Renal cortex interstitium (tissue), 15 donors: ENCODE measurements at places on chromosomes 5 and 9. TPM values are rescaled to one million over a fixed set of nuclear protein-coding genes. Genes with fewer than 3 reads are reported as not detected.

DNA sequence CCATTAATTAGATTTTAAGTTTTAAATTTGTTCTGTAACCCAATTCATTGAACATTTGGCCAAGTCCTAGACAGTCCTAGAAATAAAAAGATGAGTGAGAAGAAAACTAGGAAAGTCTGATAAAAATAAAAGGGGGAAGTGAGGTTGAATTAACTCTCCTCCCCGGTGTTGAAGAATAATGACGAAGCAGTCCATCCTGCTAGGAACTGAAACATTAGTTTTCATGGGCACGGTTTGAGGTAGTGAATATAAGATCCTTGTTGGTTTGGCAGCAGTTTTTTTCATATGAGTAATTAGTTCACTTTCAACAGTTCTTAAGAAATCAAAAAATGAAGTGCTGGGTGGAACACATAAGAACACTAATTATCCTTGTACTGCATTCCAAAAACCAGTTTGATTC lies 103.1 kb downstream of the MTREX start:
- no peak for DNase-seq

- DNase-seq, result no peak
These were observed 59.8 kb upstream of the RPL26L1 start for GRCh38 chr5:172899436-172899835.

GRCh38 chr5:97544678-97545077 lies 361.6 kb upstream of the RIOK2 start:
- DNase-seq, result no peak

GRCh38 chr9:115439641-115440040 lies 321.7 kb upstream of the TNC start:
- no peak for DNase-seq

DNA sequence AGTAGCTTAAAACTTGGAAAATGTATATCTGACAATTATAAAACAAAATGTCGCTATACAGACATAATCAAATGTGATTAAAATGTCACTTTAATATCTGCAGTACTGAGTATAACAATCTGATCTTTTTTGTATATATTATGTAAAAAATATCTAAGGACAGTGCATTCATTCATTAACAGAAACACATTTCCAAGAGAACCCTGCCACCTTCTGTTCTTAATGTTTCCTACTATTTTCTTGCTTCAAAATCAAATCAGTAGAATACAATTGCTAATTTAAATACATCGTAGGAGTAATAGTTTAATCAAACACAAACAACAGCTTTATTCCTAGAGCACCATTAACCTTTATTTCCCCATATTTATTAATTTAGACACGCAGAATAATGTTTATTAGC lies 142.6 kb upstream of the ST8SIA4 start:
- DNase-seq, result no peak

DNA sequence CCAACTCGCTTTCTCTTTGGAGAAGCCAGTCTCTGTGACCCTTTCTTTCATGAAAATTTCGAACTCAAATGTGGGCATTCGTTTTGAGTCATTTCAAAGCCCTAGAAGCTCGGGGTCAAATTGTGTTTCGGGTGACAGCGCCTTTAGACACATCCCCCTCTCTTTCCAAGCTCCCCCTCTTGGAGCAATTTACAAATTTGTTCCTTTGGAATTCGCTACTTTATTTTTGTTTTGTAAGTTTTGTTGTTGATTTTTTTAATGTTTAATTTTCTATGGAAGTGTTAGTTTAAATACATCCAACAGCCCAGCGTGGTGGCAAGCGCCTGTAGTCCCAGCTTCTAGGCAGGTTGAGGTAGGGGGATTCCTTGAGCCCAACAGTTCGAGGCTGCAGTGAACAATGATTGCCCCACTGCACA lies 4.6 kb upstream of the BARX1 start:
- no peak for DNase-seq

DNA sequence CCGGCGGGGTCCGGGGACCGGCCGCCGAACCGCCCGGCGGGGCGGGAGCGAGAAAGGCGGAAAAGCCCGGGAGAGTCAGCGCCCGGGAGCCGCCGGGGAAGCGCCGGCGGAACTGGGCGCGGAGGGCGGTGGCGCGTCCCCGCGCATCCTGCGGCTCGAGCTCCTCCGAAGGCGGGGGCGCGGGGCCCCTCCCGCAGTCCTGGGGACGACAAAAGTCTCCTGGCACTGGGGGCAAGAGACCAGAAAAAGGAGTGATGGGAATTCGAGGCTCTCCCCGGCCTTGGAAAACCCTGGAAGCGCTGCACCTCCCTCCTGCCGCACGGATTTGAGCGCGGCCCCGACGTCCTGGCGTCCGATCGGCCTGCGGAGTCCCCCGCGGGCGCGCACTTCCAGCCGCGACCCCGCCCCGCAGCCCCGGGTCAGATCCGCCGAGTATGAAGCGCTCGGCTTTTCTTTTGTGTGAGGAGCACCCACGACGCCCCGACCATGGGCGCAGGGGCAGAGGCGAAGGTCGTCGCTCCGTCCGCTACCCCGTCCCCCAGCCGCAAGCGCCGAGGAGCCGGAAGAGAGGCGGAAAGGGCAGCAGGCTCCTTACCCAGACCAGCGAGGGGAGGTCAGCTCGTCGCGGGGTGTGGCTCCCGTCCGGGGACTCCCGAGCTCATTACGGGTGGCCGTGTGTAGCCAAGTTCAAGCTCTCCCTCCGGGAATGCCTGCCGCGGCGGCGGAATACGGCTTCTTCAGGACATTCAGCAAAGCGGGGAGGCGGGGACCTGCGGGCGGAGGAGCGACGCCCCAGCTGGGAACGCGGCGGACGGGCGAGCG lies at the start of gene EPB41L4A:
Gene EPB41L4A (minus strand): TSS at position 114 of the 822 bp plus-strand sequence. CDS start 238 bp downstream, outside the sequence.
- no peak for DNase-seq

DNA sequence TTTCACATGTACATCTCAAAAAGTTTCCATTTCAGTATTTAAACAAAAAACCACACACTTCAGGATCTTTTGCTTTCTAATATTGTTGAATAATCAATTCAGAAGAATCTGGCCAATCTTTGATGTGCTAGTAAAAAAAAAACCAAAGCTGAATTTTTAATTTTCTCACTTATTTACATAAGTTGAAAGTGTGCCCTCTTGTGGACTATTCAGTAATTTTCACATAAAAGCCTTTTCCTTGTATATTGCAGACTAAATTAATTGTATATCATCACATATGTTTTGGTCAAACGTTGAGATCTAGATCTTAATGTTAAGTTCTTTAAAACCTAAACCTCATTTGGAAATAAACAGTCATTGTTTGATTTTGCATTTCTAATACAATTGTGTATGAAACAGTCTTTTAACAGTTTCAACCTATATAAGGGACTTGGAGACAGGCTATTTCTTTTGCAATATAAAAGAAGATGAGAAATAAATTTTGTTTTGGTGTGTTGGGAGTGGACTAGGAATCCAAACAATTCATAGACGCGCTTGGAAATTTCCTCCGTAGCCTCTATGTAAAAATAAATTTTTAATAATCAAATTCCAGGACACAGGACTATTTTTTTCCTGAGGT lies 68.1 kb downstream of the NIPBL start:
- peak; percentile 34 for DNase-seq

- peak; percentile 57 for DNase-seq
These were observed 20.4 kb upstream of the ZNF354B start for GRCh38 chr5:178839319-178839704.

DNA sequence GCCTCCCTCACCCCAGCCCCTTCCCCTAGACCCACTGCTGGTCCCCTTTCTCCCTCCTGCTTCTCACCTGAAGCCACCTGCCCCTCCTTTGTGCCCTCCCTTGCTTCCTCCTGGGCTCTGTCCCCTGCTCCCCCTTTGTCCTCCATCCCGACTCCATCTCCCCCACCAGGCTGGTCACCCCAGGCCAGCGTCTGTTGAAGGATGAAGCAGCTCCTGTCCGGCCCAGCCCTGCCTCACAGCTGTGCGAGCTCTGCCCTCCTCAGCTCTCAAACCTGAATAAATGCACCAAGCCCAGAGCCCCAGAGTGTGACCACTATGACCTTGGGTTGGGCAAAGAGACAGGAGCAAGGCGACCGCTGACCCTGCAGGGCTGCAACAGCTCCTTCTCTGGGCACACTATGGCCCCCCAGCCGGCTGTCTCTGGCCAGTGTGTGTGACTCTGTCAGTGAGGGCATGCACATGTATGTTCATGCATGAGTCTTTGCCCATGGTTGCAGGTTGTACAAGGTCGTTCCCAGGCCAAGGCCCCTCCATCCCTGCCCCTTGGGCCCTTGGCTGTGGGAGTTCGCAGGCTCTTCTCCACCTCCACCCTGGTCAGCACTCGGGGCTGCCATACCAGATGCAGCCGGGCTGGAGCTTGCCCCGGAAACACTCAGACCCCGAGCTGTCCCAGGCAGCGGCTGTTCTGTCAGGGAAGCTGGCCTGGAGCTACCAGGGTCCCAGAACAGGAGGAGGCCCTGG lies 3.3 kb downstream of the LCN12 start:
- DNase-seq, result no peak

DNA sequence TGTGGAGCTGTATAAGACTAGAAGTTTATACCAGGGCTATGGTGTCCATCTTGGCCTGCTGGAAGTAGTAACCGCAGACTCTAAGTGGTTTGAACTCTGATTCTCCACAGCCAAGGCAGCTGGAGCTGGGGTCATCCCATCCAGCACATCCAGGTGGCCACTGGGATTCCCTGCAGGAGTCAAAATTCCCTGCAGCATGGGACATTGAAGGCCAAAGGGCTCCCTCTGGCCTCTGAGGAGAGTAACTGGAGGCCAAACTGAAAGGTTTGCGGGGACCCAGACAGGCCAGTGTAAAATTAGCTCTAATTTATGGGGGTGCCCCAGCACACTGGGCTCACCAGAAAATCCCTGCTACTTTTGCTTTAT lies 12.2 kb upstream of the PRXL2C start:
- no peak for DNase-seq

DNA sequence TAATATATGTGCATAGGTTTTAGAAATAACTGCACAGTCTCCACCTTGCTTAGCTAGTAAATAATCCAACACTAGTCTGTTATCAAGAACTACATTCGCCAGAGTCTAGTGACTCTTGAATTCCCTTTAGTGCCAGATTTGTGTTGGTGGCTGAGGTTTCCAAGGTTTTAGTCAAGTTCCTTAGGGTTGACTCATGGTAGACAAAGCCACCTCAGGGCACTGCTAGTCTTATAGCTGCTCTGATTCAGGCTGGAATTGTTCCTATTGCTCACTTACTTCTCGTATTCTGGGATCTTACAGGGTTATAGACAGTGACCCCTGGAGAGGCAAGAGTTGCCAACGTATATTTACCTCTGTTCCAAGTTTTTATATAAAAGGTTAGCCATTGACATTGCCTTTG lies 1369.8 kb upstream of the CDH9 start:
- DNase-seq, result no peak

GRCh38 chr9:127330501-127330900 lies 65.9 kb downstream of the GARNL3 start:
- DNase-seq, result no peak

- DNase-seq, result no peak
These were observed 17.9 kb upstream of the RANBP17 start for GRCh38 chr5:170843870-170844269.

GRCh38 chr5:117177302-117177701 lies 602.7 kb upstream of the SEMA6A start:
- no peak for DNase-seq

- no peak for DNase-seq
These were observed 3.0 kb downstream of the FLT4 start for GRCh38 chr5:180646289-180646962.

The DDX4 gene
- polyA plus RNA-seq, result not detected

The ECSCR gene
- 25.8 TPM for polyA plus RNA-seq

The SEPTIN8 gene
- 78.6 TPM for polyA plus RNA-seq

The SHROOM1 gene
- 14.1 TPM for polyA plus RNA-seq

The IRGM gene
- 0.65 TPM for polyA plus RNA-seq

The CDO1 gene
- 23.7 TPM for polyA plus RNA-seq

The LRRC19 gene
- polyA plus RNA-seq, result 17.0 TPM

The TAS2R1 gene
- polyA plus RNA-seq, result 0.10 TPM

The CTXN3 gene
- 0.09 TPM for polyA plus RNA-seq

The PCDHGB3 gene
- polyA plus RNA-seq, result 2.1 TPM

The PCDHGB1 gene
- 2.5 TPM for polyA plus RNA-seq

The SPACA9 gene
- polyA plus RNA-seq, result 9.0 TPM
